Stimulated activated CD4-positive, alpha-beta T cell treated with anti-CD3 and anti-CD28 coated beads, Interleukin-1b, Interleukin-23, amount 100 ng/mL, for 48 hours (primary cell): ENCODE measurements at places on chromosomes 16 and 17.
A peak's percentile ranks its signal among the peaks of the same experiment; 100 is the strongest.

DNA sequence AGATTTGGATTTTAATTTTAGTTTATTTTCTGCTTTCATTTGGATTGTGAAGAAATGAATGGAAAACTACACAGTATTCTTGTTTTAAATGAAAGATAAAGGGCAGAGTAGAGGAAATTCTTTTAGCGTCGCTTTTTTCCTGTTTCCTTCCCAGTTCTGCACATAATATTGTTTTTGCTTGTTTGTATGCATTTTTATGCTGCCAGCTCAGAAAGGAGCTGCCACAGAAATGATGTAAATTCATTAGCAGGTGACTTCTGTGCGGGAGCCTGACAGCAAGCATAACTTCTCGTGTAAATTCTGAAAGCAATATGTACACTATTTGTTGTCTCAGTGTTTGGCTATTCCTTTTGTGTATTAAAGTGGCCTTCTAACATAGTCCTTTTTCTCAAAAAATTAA is 234.6 kb downstream of the PHKB start:
- no peak for DNase-seq

DNA sequence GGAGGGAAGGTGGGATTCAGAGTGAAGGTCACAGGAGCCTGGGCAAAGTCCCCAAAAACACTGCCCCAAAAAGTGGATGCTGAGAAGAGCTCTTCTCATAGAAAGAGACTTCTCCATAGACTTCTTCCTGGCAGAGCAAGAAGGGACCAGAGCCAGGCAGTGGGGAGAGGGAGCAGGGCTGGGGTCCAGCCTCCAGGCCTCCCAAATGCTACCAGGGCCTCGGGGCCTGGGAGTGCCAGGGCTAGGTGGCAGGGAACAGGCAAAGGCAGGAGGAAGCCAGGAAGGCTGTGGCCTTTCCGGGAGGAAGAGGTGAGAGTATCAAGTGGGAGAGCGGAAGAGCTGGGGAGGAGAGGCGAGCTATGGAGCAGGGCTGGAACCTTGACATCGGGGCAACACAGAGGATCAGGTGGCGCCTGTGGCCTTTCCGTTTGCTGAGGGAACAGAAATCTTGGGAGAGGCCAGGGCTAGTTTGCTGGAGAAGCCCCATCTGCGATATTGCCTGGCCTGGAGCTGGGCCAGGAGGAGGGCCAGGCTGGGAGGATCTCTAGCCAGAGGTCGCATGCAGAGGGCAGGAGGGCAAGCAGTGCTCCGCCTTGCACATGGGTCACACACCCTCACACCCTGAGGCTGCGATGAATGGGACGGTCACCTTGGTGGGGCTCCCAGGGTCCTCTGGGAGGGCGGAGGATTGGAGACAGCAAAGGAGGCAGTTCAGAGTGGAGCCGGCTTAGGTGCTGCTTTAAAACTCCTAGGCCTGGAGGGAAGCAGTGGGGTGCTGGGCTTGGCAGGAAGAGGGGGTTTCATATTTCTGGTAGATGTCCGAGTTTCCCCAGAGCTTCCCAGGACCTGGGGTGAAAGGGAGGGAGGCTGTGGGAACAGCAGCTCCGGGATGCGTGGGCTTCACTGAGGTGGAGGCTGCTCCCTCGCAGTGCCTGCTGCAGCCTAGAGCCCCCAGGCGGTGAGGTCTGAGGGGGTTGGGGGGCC is 3.4 kb downstream of the SLC16A5 start:
- DNase-seq: no peak

DNA sequence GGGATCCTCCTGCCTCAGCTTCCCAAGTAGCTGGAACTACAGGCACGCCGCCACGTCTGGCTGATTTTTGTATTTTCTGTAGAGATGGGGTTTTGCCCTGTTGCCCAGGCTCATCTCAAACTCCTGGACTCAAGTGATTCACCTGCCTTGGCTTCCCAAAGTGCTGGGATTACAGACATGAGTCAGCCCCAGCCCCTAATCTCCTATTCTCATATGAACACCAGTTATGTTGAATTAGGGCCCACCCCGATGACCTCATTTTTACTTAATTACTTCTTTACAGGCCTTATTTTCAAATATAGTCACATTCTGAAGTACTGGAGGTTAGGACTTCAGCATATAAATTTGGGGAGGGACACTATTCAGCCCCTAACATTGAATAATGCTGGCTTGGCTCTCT is 49.2 kb downstream of the ZNRF1 start:
- DNase-seq: no peak

- no peak for DNase-seq
Measured at GRCh38 chr16:47431960-47432359, 28.9 kb downstream of the ITFG1 start.

GRCh38 chr17:61397086-61397842 is 2.4 kb upstream of the TBX2 start:
- no peak for DNase-seq

DNA sequence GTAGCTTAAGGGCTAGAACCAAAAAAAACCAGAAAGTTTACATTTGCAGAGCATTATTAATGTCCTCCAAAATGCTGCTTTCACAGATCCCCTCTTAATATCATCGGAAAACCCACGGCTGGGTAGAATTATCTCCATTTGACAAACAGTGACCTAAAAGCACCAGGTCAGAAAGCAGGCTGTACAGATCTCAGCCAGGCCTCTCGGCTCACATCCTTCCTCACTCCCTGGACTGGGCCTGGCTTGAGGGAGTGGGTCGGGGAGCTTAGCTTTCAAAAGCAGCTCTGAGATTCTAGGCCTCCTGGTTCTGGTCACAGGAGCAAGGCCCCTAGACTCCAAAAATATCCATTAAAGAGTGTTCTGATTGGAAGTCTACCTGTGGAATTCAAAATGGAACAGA is 9.1 kb upstream of the SLC12A3 start:
- no peak for DNase-seq

DNA sequence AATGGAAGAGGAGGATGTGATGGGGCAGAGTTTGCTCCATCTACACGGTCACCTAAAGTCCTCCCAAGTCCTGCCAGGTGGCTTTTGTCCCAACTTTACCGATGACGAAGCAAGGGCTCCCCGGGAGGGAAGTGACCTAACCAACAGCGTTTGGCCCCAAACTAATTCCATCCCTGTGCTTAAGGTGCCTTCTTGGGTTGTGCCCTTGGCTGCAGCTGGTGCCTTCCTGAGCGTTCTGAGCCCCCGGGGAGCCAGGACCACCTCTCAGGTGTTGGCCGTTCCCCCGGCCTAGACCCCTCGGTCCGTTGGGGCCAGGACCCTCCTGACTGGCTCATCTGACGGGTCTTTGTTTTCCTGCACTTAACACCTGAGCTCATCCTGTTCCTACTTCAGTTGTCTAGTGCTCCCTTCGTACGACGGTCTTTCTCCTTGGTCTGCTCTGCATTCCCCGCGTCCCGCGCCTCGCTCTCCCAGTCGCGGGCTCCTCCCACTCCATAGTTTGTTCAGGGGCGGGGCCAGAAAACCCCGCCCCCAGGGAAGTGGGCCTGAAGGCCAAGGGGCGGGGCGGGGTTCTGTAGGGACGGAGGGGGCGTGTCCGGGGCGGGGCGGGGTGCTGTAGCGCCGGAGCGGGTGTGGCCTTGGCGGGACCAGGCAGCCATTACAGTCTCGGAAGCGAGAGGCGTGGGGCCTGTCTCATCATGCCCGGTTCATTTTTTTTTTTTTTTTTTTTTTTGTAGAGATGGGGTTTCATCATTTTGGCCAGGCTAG is 822 bp upstream of the ZSCAN10 start:
- DNase-seq: peak; percentile 94

DNA sequence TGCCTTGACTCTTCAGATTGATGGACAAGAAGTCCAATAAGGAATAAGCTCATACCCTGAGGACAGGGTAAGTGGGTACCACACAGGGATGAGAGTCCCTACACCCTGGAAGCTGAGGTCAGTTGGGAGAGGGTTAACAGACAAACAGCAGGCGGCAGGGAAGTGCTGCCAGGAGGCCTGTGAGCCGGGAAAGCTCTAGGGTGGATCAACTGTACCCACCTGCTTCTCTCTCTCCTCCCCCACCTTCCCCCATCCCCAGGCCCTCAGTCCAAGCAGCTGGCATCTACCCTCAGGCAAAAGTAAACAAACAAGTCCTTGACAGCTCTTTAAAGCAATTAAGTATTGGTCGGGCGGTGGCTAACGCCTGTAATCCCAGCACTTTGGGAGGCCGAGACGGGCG is 20.7 kb upstream of the MYLK3 start:
- no peak for DNase-seq

DNA sequence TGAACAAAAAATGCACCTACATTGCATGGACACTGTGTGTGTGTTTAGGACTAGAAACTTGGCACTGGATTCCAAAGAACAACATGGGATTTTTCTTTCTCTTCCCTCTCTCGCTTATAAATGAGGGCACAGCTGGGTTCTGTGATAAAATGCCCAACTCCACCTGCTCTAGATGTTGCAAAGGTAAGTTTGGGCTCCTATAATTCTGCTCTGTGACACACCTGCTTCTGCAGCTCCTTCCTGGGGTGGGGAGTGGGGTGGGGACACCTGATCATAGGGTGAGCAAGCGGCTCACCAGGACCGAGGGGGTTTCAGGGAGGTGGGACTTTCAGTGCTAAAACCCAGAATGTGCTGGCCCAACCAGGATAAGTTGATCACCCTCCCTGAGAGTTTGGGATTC is 104.3 kb downstream of the AXIN2 start:
- DNase-seq: no peak

DNA sequence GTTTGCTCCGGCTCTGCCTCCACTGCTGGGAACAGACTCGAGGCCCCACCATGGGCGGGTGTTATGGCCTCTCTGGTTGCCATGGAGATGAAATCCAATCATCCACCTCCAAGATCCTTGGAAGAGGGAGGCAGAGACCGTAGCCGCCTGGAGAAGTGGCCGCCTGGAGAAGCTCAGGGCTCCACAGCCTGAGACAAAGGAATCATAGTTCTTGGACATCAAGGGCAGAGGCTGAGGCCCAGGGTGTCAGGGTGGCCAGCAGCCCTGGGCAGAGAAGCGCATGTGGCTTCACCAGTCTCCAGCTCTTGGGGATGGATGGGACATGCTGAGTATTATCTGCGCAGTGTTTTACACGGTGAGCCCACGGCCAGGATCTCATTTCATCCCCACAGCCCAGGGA is 36.2 kb downstream of the ABR start:
- DNase-seq: no peak

GRCh38 chr16:12998361-12999085 is 97.1 kb downstream of the SHISA9 start:
- DNase-seq: no peak

DNA sequence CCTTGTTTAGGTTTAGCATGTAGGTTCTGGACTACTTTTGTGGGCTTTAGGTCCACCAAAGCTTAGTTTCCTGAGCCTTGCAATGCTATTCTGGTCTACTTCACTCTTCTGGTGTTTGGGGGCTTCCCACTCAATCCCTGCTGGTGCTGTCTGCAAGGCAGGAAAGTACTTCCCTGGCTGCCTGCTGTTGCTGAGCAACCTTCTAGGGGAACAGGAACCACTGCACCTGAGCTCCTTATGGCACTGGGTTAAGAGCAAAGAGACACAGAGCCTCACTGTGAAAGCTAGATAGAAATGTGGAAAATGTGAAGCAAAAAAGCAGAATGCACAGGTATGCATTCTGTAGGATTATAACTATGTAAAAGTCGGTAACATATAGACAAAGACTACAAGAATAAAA is 17.0 kb downstream of the MPO start:
- no peak for DNase-seq

- peak; percentile 47 for DNase-seq
Measured at GRCh38 chr17:15260376-15261257, 4.5 kb downstream of the PMP22 start.

- no peak for DNase-seq
Measured at GRCh38 chr17:76986365-76986764, 118.2 kb downstream of the MGAT5B start.

- no peak for DNase-seq
Measured at GRCh38 chr16:68128577-68129305, 43.6 kb downstream of the NFATC3 start.

DNA sequence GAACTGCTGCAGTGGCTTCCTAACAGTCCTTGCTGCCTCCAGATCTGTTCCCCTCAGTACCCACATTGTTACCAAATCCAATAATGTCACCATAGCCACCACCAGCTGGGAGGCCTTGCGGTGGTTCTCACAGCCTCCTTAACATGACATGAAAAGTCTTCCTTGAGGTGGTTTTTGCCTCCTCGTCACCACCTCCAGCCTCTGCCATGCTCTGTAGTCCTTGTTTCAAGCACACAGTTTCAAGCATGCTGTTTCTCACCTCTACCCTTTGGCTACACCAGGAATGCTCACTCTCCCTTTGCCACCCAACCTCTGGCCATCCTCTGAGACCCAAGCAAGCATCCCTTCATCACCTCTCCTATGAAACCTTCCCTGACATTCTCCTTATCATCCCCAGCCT is 47.2 kb downstream of the DNAH9 start:
- no peak for DNase-seq

- DNase-seq: no peak
Measured at GRCh38 chr17:75011401-75012095, 922 bp upstream of the MRPL58 start.

GRCh38 chr16:49345829-49346228 is 27.8 kb upstream of the C16orf78 start:
- DNase-seq: no peak

GRCh38 chr17:81251709-81252301 is 12.7 kb downstream of the NDUFAF8 start:
- no peak for DNase-seq

GRCh38 chr16:59478838-59479237 is 744.7 kb upstream of the GOT2 start:
- no peak for DNase-seq

DNA sequence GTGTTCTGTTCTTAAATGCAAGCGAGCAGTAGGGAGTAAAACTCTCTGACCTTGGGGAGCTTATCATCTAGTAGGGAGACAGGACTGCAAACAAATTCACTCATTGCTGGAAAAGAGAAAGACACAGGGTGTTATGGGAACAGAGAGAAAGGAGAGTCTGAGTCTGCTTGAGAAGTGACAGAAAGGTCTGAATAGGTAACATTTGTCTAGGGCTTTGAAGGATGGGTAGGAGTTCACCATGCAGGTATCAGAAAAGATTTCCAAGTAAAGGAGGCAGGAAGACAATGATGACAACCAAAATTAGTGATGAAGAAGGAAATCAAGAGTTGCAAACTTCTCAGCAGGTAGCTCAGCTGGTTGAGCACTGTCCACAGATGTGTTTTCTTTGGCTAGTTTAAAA is 93.6 kb upstream of the GPR139 start:
- DNase-seq: no peak
